Retina (tissue), 1 donor: ENCODE measurements at places on chromosomes 12 and 14.
A peak's percentile ranks its signal among the peaks of the same experiment; 100 is the strongest.

DNA sequence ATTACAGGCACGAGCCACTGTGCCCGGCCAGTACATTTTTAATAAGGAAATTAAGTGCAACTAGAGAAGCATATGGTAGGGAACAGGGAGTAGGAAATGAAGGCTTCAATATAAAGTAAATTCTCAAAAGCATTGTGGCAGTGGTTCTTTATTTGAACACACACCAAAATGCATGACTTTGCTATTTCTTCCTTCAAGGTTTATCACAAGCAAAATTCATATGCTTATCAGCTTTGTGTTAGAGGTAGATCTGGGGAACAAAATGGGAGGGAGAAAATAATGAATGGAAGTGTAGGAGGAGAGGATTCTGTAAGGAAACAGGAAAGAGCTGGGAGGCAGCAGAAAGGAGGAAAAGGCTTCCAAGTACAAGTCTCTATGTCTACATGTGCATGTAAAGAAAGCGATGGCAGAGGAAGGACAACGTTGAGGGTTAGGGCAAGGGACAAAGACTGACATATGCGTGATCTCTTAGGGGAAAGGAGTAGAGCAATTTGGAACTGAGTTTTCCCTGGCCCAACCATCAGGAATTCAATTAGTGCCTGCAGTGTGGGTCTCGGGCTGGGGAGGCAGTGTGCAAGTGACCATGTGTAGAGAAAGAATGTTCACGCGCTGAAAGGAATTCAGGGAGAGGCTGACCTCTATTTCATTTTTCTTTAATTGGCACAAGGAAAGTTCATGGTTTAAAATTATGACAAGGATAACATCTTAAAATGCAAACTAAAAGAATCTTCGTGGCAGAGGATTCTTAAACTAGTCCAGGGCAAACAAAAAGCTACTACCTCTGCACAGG, 22.9 kb upstream of the RASSF8 start:
- DNase-seq, result peak; percentile 30

DNA sequence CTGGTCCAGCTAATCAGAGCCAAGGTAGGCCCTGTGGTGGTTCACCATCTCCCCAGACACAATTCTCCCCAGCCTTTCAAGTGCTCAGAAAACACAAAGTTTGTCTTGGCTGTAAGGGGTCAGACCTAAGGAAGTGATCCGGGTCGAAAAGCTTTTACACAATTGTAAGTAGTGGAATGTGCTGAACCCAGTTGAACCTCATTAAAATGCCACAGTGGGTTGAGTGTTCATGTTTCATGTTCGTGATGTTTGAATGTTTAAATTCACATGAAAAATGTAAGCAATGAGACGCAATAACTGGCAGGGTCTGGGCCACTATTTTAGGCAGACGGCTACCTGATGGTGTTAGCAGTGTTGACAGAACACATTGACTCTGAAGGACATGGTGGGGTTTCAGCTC, 60.9 kb upstream of the JDP2 start:
- DNase-seq, result no peak

DNA sequence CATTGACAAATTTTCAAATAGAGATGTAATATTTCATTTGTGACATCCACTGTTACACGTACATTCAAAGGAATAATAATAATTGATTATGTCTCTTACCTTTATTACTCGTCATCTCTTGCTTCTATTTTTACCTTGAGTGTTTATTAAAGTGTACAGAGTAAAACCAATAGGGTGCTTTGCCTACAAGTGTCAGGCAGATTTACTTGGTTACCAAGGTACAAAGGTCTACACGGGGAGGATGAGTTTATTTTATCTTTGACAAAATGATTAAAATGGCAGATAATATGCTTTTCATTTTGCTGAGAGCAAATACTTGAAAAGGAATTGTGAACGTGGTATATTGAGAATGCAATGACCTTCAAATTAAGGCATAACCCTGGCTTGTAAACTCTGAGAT, 137.8 kb upstream of the SOX5 start:
- DNase-seq, result no peak

DNA sequence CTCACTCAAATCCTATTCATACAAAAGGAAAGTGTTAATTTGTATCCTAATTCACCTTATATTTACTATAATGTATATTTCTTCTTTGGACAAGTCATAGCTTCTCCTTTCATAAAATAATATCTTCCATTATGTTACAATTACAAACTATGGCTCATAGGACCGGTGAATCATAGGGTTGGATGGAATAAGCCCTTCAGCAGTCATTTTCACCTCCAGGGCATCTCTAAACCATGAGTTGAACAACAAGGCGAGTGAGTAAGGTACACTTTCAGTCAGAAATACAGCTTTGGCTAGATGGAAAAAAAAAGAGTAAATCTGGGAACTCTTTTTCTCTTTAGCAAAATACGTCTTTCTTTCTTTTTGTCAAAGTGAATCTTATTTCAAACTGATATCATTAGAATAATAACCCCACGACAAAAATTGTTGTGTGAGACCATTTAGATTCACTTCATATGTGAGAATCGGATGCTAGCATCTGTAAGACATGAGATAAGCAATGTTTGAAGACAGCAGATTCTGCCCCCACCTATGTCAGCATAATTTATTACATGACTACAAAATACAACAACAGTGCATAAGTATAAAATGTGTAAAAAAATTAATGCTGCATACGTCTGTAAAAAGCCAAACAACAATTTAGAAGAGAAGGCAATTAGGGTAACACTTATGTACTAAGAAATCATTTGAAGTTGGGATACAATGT, 184.4 kb upstream of the SLC38A2 start:
- no peak for DNase-seq

DNA sequence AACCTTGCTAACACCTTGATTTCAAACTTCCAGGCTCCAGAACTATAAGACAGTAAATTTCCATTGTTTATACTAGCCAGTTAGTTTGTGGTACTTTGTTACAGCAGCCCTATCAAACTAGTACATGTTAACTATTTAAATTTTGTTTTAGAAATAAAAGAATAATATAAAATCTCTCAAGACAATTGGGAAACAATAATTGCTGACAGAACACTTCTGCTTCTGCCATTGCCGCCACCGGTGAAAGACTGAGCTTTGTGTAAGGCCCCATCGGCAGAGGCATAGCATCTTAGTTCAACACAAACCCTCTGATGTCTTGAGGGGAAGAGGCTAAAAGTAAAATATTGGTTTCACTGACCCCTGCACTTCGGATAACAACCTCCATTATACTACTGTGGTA, 1607.1 kb upstream of the SEL1L start:
- DNase-seq, result no peak

DNA sequence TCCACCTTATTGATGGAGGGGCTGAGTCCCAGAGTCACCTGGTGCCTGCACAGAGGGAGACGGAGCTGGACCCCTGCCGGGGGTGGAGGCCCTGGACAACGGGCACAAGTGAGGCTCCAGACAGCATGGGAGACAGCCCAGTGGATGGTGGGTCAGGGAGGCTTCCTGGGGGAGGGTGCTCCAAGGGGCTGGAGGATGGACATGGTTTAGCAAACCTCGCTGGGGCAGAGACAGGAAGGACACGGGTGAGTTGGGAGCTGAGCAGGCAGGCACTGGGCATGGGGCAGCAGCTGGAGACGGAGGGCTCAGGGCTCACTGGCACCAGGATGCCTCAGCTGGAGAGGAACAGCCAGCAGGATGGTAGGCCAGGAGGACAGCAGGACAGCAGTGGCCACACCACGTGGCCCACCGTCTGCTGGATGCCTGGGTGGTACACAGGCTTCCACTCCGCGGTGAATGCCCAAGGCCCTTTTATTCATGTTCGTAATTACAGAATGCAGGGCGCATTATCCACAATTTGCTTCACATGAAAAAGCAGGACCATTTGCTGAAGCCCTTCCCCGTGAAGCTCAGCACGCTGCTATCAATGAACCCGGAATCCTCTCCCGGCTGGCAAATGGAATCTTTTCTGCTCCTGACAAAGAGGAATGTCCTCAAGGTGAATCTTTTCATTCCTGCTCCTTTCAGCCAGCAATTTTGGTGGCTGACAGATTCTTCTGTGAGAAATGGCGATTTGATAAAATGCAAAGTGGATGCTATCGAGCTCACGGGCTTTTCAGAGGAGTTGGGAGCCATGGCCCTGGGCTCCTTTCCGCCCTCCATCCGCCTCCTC, 138.1 kb upstream of the C14orf180 start:
- peak; percentile 54 for DNase-seq

- no peak for DNase-seq
Measured at GRCh38 chr12:69430942-69431590, 39.1 kb upstream of the FRS2 start.

- DNase-seq, result no peak
Measured at GRCh38 chr12:32043928-32044549, 62.6 kb upstream of the BICD1 start.

DNA sequence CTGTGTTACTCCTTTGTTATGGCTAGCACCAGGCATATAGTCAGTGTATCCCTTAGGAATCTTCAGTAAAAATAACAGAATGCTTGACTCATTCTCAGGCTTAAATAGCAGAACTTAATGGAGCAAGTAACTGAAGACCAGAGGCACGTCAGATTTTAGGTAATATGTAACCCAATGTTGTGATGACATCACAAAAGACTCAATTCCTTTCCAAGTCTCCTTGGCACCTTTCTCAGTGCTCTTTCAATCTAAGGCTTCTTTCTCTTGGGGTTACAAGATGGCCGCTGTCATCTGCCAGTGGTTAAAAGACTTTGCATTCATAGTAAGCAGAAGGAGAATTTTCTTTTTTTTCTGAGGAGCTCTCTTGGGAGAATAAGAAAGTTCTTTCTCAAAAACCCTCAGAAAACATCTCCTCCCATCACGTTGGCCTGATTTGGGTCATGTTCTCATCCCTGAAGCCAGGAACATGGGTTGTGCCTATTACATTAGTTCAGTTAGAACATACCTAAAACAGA, 33.4 kb upstream of the DCN start:
- no peak for DNase-seq

DNA sequence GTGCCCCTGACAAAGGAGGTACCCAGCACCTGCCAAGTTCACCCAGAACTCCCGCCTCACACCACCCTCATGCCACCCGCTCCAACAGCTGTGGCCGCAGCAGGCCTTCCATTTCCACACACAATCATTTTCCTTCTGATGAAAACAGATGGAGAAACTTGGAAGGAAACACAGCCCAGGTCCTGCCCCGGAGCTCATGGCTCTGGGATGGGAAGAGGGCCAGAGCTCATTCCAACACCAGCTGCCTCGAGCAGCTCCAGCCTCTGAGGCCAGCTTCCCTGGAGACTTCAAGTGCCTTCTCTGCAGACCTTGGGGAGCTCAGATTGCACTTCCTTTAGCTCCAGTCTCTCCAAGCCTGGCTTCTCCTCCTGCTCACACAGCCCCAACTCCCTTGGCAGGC, 55.1 kb upstream of the CMKLR1 start:
- no peak for DNase-seq

GRCh38 chr12:15789220-15790171, at the start of gene EPS8:
TSS of gene EPS8 (minus strand) at chr12:15789388. CDS start at chr12:15682951, 106,437 bp downstream.
- DNase-seq, result peak; percentile 97

- peak; percentile 75 for DNase-seq
Measured at GRCh38 chr12:6765634-6766581, at the start of gene PTMS. TSS of gene PTMS (plus strand) at chr12:6766363. CDS start at chr12:6766706, 343 bp downstream.
